ENCODE measurements at places on chromosomes 1 and 21. TPM values are rescaled to one million over a fixed set of nuclear protein-coding genes. Genes with fewer than 3 reads are reported as not detected.

- peak overlapping the region; percentile 39 for H3K27ac ChIP-seq
- H3K36me3 ChIP-seq: no peaks in the 10 kb centered on the region
- H3K27me3 ChIP-seq: no peaks in the 10 kb centered on the region
- no peak for DNase-seq
- H3K4me3 ChIP-seq: no peak overlapping the region
- peaks cover 25% of the 10 kb centered on the region for H3K4me1 ChIP-seq
These were observed 67.5 kb upstream of the RNPC3 start for GRCh38 chr1:103457886-103458455.

GRCh38 chr1:113141650-113142473 is 68.9 kb downstream of the LRIG2 start:
- peaks cover 41% of the 10 kb centered on the region for H3K4me1 ChIP-seq
- no peak overlapping the region for H3K4me3 ChIP-seq
- no peaks in the 10 kb centered on the region for H3K27me3 ChIP-seq
- DNase-seq: no peak

GRCh38 chr1:59194621-59195020 is 102.3 kb upstream of the FGGY start:
- H3K36me3 ChIP-seq: no peaks in the 10 kb centered on the region
- no peak overlapping the region for H3K4me3 ChIP-seq
- H3K4me1 ChIP-seq: peaks cover 7% of the 10 kb centered on the region
- H3K27ac ChIP-seq: no peak overlapping the region
- DNase-seq: no peak

GRCh38 chr1:95640746-95641145 is 406.7 kb downstream of the RWDD3 start:
- DNase-seq: no peak
- H3K36me3 ChIP-seq: no peaks in the 10 kb centered on the region
- no peak overlapping the region for H3K4me3 ChIP-seq
- no peak overlapping the region for H3K27ac ChIP-seq

DNA sequence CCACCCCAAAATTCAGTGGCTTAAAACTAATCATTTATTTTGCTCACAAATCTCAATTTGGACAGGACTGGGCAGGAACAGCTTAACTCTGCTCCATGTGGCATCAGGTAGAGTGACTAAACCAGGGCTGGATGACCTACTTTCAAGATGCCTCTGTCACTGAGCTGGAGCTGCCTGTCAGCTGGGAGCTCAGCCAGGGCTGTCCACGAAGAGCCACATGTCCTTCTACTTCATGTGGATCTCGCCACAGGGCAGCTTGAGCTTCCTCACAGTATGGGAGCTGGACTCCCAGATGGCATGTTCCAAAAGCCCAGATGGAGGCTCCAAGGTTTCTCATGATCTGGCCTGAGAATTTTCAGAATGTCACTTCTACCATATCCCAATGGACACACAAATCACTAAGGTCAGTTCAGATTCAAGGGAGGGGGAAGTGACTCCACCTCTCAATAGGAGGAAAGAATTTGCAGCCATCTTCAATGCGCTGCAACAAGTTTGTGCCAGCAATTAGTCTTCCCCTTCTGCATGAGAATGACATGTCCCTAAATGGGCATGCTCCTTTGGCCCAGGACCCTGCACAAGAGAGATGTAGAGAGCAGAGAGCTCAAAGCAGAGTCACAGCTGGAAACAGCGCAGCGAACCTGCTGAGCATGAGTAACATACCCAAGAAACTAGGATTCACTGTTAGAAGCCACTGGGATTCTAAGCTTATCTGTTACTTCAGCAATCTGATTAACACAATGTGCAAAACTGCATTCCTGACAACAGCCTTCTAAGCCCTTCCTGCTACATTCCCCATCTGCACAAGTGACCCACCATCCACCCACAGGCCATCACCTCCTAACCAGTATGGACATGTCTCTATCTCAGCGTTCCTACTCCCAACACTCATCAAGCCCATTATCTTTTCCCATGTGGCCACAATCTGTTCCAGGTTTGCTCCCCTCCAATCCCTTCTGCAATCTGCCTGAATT is 17.0 kb downstream of the HLCS start:
- H3K4me1 ChIP-seq: peaks cover 11% of the 10 kb centered on the region
- peaks cover 28% of the 10 kb centered on the region for H3K36me3 ChIP-seq
- DNase-seq: no peak
- no peaks in the 10 kb centered on the region for H3K27me3 ChIP-seq
- H3K4me3 ChIP-seq: no peak overlapping the region

- H3K4me3 ChIP-seq: no peak overlapping the region
- DNase-seq: no peak
- H3K36me3 ChIP-seq: no peaks in the 10 kb centered on the region
These were observed 5.9 kb upstream of the LUZP1 start for GRCh38 chr1:23174426-23175110.

GRCh38 chr21:43306911-43307676 is 119.8 kb downstream of the SIK1 start:
- H3K4me3 ChIP-seq: no peak overlapping the region
- H3K27ac ChIP-seq: peak overlapping the region; percentile 88
- H3K27me3 ChIP-seq: no peaks in the 10 kb centered on the region
- peak; percentile 92 for DNase-seq
- H3K4me1 ChIP-seq: peaks cover 56% of the 10 kb centered on the region
- H3K36me3 ChIP-seq: no peaks in the 10 kb centered on the region

DNA sequence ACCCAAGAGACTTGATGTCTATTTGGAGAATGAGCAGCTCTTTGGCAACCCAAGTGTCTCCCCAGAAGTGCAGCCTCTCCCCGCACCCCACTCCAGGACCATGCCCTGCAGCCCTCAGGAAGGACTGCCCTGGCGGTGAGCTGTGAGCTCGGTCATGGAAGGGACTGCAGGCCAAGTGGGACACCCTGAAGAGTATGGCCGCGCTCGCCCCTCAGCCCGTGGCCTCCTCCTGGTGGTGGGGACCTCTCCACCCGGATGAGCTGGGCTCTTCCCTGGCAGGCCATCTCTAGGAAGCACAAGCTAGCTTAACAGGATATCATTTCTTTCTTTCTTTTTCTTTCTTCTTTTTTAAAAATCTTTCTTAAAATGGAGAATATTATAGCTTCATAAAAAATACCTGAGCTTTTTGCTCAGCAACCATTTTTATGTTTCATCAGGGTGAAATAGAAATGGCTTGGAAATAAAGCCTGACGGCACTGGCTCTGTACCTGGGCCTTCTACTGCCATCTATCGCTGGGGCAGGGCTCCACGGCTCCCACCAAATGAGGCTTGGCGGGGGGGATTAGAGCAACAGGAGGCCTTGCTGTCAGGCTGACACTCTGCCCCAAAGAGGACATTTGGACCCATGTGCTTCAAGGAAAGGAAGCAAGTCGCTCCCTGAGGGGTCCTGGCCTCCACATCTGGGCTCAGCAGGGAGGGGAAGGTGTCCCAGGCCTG is 296.2 kb upstream of the VAMP3 start:
- H3K4me3 ChIP-seq: no peak overlapping the region
- no peak for DNase-seq
- no peaks in the 10 kb centered on the region for H3K36me3 ChIP-seq
- peaks cover 36% of the 10 kb centered on the region for H3K4me1 ChIP-seq
- H3K27ac ChIP-seq: no peak overlapping the region

DNA sequence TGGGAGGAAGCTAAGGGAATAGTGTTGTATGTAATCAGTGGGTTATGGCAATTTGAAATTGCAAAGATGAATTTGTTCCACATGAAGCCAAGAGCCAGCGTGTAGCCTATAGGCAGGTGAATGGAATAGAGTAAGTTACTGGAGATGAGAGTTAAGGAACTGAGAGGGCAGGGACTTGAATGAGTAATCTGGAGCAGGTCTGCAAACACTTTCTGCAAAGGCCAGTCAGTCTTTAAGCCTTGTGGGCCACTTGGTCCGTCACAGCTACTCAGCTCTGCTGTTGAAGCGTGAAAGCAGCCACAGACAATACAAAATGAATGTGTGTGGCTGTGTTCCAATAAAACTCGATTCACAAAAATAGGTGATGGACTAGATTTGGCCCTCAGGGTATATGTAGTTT is 29.2 kb downstream of the SZT2 start:
- DNase-seq: no peak
- peaks cover 32% of the 10 kb centered on the region for H3K36me3 ChIP-seq
- no peak overlapping the region for H3K27ac ChIP-seq
- H3K4me3 ChIP-seq: no peak overlapping the region

DNA sequence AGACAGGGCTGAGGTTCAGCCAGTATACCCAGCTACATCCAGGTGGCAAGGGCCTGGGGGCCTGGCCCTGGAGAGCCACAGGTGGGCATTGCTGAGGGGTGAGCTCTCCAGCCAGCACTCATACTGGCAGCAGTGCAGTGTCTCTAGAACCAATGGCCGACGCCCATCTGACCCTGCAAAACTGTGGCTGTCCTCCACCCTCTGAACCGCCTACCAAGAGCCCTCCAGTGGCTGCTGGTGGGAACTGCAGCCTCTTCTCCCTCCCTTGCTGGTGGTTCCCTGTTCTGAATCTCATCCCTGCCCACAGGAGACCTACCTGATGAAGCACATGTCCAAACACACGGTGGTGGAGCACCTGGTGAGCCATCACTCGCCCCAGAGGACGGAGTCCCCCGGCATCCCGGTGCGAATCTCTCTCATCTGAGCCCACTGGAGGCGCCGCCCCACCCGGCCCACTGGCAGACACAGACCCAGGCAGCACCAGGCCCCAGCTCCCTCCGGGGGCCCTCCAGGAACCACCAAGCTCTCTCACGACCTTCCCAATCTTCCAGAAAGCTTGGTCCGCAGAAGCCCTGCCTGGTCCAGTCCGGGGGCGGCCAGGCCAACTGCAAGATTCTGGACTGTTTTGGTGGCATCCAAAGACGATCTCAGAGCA is 22.1 kb downstream of the A3GALT2 start:
- H3K4me1 ChIP-seq: peaks cover 18% of the 10 kb centered on the region
- no peak for DNase-seq
- H3K36me3 ChIP-seq: peaks cover 23% of the 10 kb centered on the region

GRCh38 chr21:40616377-40616704 is 230.6 kb downstream of the DSCAM start:
- no peak overlapping the region for H3K27ac ChIP-seq
- DNase-seq: no peak

- H3K27ac ChIP-seq: no peak overlapping the region
- no peak for DNase-seq
- no peak overlapping the region for H3K4me3 ChIP-seq
These were observed 9.8 kb upstream of the SMAP2 start for GRCh38 chr1:40363721-40364120.

GRCh38 chr1:89125240-89125912 is 538 bp downstream of the GBP2 start:
- H3K27ac ChIP-seq: no peak overlapping the region
- no peak for DNase-seq
- peaks cover 8% of the 10 kb centered on the region for H3K27me3 ChIP-seq
- H3K36me3 ChIP-seq: no peaks in the 10 kb centered on the region

GRCh38 chr1:4633346-4633745 is 21.1 kb upstream of the AJAP1 start:
- peaks cover 11% of the 10 kb centered on the region for H3K27me3 ChIP-seq
- H3K4me3 ChIP-seq: no peak overlapping the region
- H3K4me1 ChIP-seq: no peaks in the 10 kb centered on the region
- H3K36me3 ChIP-seq: no peaks in the 10 kb centered on the region
- DNase-seq: no peak

- no peak overlapping the region for H3K27ac ChIP-seq
- H3K27me3 ChIP-seq: no peaks in the 10 kb centered on the region
- H3K4me3 ChIP-seq: no peak overlapping the region
These were observed 85.3 kb upstream of the WDR26 start for GRCh38 chr1:224519874-224520273.

DNA sequence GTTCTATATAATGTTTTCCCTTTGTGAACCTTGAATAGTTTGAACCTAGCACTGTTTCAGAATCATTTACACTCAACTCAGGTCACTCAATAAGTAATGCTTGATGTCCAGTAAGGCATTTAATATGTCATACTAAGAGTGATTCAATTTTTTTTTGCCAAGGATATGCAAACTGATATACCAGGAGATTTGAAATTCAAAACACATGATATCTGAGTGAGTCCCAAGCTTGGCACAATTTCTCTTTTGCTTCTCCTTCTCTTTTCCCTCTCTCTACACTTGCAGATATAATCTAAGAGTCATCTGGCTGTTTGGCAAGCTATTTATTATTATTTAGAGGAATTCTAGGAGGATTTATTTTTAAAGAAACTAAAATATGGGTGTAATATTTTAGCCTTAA is 61.6 kb upstream of the SPAG17 start:
- no peaks in the 10 kb centered on the region for H3K36me3 ChIP-seq
- H3K27ac ChIP-seq: no peak overlapping the region
- DNase-seq: no peak
- H3K4me3 ChIP-seq: no peak overlapping the region

- H3K4me3 ChIP-seq: no peak overlapping the region
- peaks cover 6% of the 10 kb centered on the region for H3K4me1 ChIP-seq
- no peak overlapping the region for H3K27ac ChIP-seq
- H3K27me3 ChIP-seq: peaks cover 23% of the 10 kb centered on the region
- DNase-seq: peak; percentile 86
These were observed 47.2 kb downstream of the LRRC53 start for GRCh38 chr1:74465193-74465681.

GRCh38 chr1:227607336-227607898 is 44.1 kb downstream of the ZNF678 start:
- DNase-seq: no peak
- no peaks in the 10 kb centered on the region for H3K27me3 ChIP-seq
- H3K27ac ChIP-seq: no peak overlapping the region
- H3K4me3 ChIP-seq: no peak overlapping the region
- peaks cover 5% of the 10 kb centered on the region for H3K4me1 ChIP-seq

Gene FMO4
- total RNA-seq: 3.5 TPM

Gene TFAP2E
- total RNA-seq: 0.97 TPM

Gene AGBL4
- not detected for total RNA-seq

Gene BGLAP
- total RNA-seq: not detected

Gene PTPN14
- total RNA-seq: 136 TPM

Gene TNFSF18
- not detected for total RNA-seq

Gene ZNHIT6
- total RNA-seq: 14.3 TPM

Gene FAM43B
- total RNA-seq: 0.52 TPM

Gene ITLN2
- total RNA-seq: not detected

Gene BCL2L15
- total RNA-seq: 0.33 TPM

All from chondrocyte (in vitro differentiated cells).